ENCODE measurements at places on chromosomes 12 and 14. TPM values are rescaled to one million over a fixed set of nuclear protein-coding genes. Genes with fewer than 3 reads are reported as not detected.

GRCh38 chr14:31360919-31361662 is 59.3 kb downstream of the HEATR5A start:
- H3K27ac ChIP-seq = peak overlapping the region; percentile 15
- H3K4me1 ChIP-seq = peaks cover 29% of the 10 kb centered on the region
- H3K36me3 ChIP-seq = no peaks in the 10 kb centered on the region
- DNase-seq = peak; percentile 75
- no peak overlapping the region for H3K4me3 ChIP-seq

DNA sequence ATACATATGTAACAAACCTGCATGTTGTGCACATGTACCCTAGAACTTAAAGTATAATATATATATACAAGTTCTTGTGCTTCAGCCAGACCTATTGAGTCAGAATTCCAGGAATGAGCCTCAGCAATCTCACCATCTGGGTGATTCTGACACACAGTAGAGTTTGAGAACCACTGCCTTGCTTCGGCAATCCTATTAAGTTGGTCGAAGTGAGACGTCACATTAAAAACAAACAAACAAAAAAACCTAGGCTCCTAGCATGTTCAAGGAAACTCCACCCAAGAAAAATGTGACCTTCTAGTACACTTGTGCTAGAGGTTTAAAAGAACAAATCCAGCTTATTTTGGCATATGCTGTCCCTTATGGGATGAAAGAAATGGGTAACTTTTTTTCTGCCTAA is 115.8 kb downstream of the SINHCAF start:
- H3K4me1 ChIP-seq = peaks cover 37% of the 10 kb centered on the region
- H3K36me3 ChIP-seq = no peaks in the 10 kb centered on the region
- no peak overlapping the region for H3K4me3 ChIP-seq
- DNase-seq = no peak
- no peak overlapping the region for H3K27ac ChIP-seq
- H3K27me3 ChIP-seq = no peaks in the 10 kb centered on the region

GRCh38 chr12:66160704-66161103 is 9.1 kb downstream of the TMBIM4 start:
- no peak overlapping the region for H3K27ac ChIP-seq
- peaks cover 13% of the 10 kb centered on the region for H3K4me1 ChIP-seq
- no peak for DNase-seq
- H3K4me3 ChIP-seq = no peak overlapping the region

DNA sequence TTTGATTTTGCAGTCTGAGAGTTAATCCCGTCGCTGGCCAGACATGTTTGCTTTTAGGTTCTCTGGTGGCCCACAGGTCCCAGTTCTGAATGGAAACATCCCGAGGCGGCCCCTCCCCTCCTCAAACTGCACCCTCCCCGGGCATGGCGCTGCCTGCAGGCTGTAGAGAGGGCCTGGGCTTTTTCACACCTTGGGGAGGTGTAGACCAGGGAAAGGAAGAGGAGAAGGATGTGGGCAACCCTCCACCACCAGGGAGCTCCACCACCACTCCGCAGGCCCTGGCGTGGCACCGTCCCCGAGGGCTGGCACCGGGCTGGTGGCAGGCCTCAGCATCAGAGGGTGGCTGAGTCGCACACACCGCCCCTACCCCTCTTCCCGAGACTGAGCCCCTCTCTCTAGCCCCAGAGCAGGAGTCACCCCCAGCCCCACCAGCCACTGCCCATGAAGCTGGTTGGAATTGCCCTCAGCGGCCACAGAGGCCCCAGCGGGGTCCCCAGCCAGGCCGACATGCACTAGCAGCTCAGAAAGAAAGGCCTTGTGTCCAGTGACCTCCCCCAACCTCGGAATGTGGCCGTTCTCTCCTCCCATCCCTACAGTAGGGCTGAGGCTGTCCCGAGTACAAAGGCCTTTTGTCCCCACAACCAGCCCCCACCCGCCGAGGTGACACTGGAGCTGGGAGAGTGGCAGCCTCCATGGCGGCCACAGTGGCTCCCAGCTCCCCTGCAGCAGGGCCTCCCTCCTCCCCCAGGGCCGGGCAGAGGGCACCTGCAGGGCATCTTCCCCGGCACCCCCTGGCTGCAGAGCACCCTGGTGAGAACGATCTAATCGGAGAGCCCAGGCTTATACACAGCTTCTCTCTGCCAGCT is 23.5 kb upstream of the INF2 start:
- H3K36me3 ChIP-seq = no peaks in the 10 kb centered on the region
- H3K4me1 ChIP-seq = peaks cover 10% of the 10 kb centered on the region
- peak; percentile 37 for DNase-seq
- no peak overlapping the region for H3K27ac ChIP-seq
- no peak overlapping the region for H3K4me3 ChIP-seq

- H3K27me3 ChIP-seq = no peaks in the 10 kb centered on the region
- peaks cover 37% of the 10 kb centered on the region for H3K4me1 ChIP-seq
- no peak overlapping the region for H3K4me3 ChIP-seq
- H3K27ac ChIP-seq = no peak overlapping the region
Measured at GRCh38 chr14:22653012-22653621, 9.0 kb upstream of the OR6J1 start.

- H3K4me3 ChIP-seq = no peak overlapping the region
- peak; percentile 84 for DNase-seq
- H3K27me3 ChIP-seq = no peaks in the 10 kb centered on the region
Measured at GRCh38 chr12:93790472-93791152, 113.4 kb downstream of the CRADD start.

- no peak overlapping the region for H3K27ac ChIP-seq
- peaks cover 10% of the 10 kb centered on the region for H3K4me1 ChIP-seq
- no peaks in the 10 kb centered on the region for H3K36me3 ChIP-seq
- DNase-seq = peak; percentile 65
Measured at GRCh38 chr14:53596853-53597525, 359.6 kb downstream of the BMP4 start.

DNA sequence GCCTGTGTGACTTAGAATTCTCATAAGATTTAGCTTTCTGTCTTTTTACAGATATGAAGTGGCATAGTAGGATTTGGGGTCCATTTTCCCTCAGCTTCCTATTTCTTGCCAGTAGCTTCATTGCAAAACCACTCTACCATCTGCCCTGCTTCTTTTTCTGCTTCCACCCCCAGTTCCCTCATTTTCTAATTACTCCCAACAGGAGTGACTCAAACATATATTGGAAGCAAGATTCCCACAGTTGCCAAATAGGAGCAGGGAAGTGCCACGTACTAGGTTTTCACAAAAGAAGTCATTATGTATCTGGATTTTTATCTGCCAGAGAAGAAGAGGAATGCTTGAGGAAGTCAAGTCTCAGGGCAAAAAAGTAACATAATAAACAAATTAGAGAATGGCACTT is 64.1 kb downstream of the ANO4 start:
- H3K27me3 ChIP-seq = no peaks in the 10 kb centered on the region
- H3K36me3 ChIP-seq = no peaks in the 10 kb centered on the region
- no peak overlapping the region for H3K4me3 ChIP-seq
- no peak for DNase-seq
- peaks cover 5% of the 10 kb centered on the region for H3K4me1 ChIP-seq

DNA sequence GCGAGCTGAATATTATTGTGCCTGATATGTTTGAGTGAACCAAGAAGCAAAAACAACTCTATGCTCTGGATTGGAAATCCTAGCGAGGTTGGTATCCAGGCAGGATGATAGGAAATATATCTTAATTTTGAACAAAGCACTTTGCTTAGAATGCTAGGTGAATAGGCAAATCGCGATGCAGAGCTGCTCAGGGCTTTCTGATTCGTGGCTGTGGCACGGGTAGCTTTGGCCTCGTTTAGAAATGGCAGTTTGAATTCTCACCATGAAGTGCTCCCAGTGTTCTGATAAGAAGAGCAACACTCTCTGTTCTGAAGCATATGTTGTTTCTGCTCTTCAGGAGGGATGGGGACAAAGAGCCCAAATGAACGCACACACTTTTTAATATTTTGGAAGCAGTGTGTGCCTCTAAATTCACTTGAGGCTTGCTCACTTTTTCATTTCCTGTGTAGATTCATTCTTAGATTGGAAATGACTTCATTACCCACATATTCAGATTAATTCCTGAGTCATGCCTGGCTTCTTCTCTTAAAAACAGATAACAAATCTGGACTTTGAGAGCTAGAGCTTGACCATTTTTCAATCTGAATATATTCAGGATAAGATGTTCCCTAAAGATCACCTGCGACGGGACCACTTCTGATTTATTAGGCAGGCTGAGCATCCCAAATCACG is 200.9 kb downstream of the RPAP3 start:
- no peak overlapping the region for H3K27ac ChIP-seq
- H3K4me1 ChIP-seq = peaks cover 13% of the 10 kb centered on the region
- peak; percentile 52 for DNase-seq
- H3K4me3 ChIP-seq = no peak overlapping the region
- H3K36me3 ChIP-seq = no peaks in the 10 kb centered on the region

- H3K4me1 ChIP-seq = peaks cover 15% of the 10 kb centered on the region
- no peak for DNase-seq
- no peaks in the 10 kb centered on the region for H3K36me3 ChIP-seq
- no peak overlapping the region for H3K27ac ChIP-seq
Measured at GRCh38 chr14:54743382-54743781, 159.2 kb downstream of the GCH1 start.

DNA sequence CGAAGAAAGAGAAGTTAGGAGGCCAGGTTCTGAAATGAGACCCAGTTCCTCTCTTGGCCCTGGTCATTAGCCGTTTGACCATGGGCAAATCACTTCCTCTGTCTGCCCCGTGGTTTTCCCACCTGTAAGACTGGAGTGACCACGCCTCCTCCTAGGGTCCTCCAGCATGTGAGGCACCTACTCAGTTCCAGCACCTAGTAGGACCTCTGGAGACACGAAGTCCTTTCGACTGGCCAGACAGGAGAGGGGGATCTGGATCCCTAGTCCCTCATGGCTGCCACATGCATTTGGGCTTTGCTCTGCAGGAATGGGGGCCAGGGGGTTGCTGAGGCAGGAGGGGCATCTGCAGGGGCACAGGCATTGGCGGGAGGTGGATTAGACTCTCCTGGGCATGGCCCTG is 16.3 kb downstream of the TRPV4 start:
- DNase-seq = no peak
- peaks cover 10% of the 10 kb centered on the region for H3K4me1 ChIP-seq
- no peaks in the 10 kb centered on the region for H3K27me3 ChIP-seq
- H3K36me3 ChIP-seq = no peaks in the 10 kb centered on the region
- H3K4me3 ChIP-seq = no peak overlapping the region
- H3K27ac ChIP-seq = no peak overlapping the region

GRCh38 chr12:108198043-108198442 is 69.0 kb downstream of the WSCD2 start:
- no peaks in the 10 kb centered on the region for H3K36me3 ChIP-seq
- no peak overlapping the region for H3K4me3 ChIP-seq

- no peak overlapping the region for H3K27ac ChIP-seq
- no peak for DNase-seq
- no peaks in the 10 kb centered on the region for H3K36me3 ChIP-seq
- H3K4me1 ChIP-seq = peaks cover 5% of the 10 kb centered on the region
- no peak overlapping the region for H3K4me3 ChIP-seq
- H3K27me3 ChIP-seq = no peaks in the 10 kb centered on the region
Measured at GRCh38 chr14:77014004-77014604, 14.4 kb downstream of the IRF2BPL start.

- H3K36me3 ChIP-seq = no peaks in the 10 kb centered on the region
- DNase-seq = no peak
- H3K27me3 ChIP-seq = no peaks in the 10 kb centered on the region
- H3K4me3 ChIP-seq = no peak overlapping the region
Measured at GRCh38 chr14:64968167-64968566, 4.0 kb downstream of the RAB15 start.

DNA sequence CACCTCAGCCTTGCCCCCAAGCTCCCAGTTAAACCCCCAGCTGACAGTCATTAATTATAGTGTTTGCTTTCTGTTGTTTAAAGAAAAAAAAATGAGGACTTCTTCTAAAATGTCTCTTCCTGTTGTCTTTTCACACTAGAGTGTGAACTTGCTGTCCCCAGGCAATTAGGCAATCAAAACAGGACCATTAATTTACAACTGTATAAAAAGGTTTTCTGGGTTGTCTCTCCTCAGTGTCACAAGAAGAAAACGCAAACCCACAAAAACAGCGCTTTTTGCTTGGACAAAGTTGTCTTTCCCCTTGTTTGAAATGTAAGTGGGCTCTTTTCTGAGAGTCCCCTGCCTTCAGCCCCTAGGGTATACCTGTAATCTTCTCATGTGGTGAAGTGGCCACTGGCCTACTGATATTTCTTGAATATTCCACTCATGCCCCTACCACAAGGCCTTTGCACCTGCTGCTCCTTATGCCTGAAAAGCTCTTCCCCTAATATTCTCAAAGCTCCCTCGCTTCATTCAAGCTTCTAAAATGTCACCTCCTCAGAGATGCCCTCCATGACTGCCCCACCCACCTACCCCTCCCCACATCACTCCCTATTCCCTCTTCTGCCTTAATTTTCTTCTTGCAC is 158.9 kb upstream of the PWP1 start:
- no peak for DNase-seq
- H3K27ac ChIP-seq = no peak overlapping the region
- no peak overlapping the region for H3K4me3 ChIP-seq
- no peaks in the 10 kb centered on the region for H3K4me1 ChIP-seq
- H3K36me3 ChIP-seq = no peaks in the 10 kb centered on the region

The KLRB1 gene
- total RNA-seq = not detected

The TECPR2 gene
- 15.7 TPM for total RNA-seq

The TMEM132C gene
- not detected for total RNA-seq

The PEBP1 gene
- 313 TPM for total RNA-seq

The CBLN3 gene
- total RNA-seq = 3.4 TPM
